ENCODE measurements at places on chromosomes 7 and 10.
A peak's percentile ranks its signal among the peaks of the same experiment; 100 is the strongest.

GRCh38 chr10:94416896-94417295 lies 14.6 kb downstream of the TBC1D12 start:
- no peak for DNase-seq

DNA sequence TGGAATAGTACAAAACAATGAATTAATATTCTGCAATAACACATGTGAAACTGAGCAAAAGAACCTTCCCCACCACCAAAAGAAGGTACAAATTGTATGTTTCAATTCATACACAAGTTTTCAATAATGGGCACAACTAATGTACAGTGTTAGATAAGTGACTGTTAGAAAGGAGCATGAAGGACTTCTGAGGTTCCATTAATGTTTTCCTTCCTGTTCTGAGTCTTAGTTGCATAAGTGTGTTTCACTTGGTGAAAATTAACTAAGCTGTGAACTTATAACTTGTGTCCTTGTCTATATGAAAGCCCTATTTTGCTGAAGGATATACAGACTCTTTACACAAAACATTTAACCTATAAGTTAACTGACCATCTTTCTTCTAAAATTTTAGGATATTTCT lies 8.2 kb downstream of the GSAP start:
- no peak for DNase-seq

GRCh38 chr7:37683246-37684120 lies at the start of gene GPR141:
TSS of gene GPR141 (plus strand) at chr7:37683766. CDS start at chr7:37740394, 56,628 bp downstream.
- peak; percentile 19 for DNase-seq

GRCh38 chr7:91942312-91942711 lies 1.6 kb downstream of the AKAP9 start:
- no peak for DNase-seq

GRCh38 chr7:33157311-33157710 lies 27.9 kb downstream of the BBS9 start:
- DNase-seq: no peak

DNA sequence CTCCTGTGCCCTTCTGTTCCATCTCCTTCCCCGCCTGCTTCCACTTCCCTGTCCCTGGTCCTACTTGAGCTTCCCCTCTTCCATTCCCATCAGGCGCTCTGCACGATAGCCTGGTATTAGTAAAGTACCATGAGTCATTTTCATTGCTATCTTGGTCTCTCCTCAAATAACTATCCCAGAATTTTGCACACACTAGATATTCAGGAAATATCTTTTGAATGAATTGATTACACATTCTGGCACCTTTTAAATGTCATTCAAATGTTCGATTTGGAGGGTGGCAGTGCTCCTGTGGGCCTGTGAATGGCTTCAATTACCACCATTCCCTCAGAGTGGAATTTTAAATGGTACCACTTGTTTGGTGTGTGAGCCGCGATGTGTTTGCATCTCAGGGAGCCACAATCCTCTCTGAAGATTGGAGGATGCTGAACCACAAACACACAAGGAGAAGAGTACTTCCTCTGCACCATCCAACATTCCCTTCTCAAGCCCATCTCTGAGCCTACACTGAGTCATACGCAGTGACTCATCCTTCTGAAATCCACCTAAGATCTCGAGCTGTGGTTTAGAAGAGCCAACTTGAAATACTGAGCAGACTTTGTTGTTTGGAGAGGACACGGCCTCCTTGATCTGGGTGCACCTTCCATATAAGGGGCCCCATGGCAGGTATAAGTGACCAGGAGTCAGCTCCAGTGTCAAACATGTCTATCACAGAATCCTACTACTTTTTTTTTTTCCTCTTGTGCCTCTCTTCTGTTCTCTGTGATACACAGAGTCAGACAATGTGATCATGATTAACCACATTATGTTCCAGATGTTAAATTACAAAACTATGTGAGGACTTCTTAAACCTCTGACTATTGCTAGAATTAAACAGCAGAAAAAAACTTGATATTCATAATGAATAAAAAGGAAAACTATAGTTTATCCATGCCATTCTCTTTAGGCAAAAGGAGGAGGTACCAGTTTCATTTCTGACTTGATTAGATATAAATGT lies 81.9 kb downstream of the BMPER start:
- DNase-seq: no peak

DNA sequence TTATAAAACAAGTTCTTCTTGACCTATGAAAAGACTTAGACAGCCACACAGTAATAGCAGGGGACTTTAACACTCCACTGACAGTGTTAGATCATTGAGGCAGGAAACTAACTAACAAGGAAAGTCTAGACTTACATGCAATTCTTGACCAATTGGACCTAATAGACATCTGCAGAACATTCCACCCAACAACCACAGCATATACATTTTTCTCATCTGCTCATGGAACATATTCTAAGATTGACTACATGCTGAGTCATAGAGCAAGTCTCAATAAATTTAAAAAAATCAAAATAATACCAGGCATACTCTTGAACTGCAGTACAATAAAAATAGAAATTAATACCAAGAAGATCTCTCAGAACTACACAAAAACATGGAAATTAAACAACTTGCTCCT lies 219.5 kb upstream of the HPS1 start:
- no peak for DNase-seq

- DNase-seq: no peak
These were observed 23.4 kb upstream of the GRB10 start for GRCh38 chr7:50806143-50806542.

DNA sequence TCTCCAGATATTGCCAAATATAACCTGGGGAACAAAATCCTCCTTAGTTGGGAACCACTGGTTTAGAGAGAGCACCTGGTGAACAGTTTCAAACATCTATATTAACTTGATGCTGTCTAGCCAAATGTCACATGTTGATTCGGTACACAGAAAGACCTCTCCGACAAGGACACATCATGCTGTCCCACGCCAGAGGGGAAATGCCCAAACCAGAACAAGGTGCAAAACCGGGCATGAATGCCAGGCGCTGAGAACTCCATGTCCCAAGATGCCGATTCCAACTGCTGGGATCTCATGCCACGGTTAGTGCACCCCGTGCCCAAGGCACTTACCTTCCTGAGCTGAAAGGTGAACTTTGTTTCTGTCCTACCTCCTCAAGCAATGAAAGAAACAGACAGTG lies 100.8 kb downstream of the SFMBT2 start:
- no peak for DNase-seq

GRCh38 chr7:82904871-82905270 lies 257.8 kb downstream of the PCLO start:
- no peak for DNase-seq

GRCh38 chr7:48389977-48390376 lies 218.7 kb downstream of the ABCA13 start:
- DNase-seq: no peak

DNA sequence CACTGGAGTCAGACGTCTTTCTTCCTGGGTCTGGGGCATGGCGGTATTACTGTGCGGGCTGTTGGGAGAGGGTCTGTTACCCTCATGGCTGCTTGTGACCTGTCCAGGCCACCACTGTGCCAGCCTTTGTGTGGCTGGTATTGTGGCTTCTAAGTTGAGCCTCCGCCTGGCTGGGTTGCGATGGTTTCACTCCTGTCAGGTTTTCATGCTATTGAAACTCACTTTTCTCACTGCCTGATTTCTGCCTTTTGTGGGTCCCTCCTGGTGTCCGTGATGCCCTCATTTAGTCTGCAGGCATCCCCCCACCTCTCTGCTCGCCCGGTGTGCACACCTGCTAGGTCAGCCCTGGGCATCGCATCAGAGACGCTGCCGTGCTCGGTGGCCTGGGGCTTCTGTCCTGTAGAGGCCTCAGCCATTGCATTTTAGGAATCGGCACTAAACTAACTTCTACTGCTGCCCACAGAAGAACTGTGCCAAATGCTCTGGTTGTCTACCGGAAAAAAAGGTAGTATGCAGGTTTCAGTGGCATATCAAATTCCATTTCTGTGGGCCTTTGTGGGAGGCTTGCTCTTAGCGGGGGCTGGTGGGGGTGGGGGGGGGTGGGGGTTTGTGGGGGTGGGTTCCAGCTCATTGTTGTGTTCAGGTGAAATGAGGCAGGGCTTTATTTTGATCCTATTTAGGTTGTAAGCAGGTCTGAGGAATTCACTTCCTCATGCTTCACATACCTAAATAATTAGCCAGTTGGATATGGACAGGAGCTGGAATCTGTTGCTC lies 64.3 kb downstream of the MGMT start:
- DNase-seq: no peak

DNA sequence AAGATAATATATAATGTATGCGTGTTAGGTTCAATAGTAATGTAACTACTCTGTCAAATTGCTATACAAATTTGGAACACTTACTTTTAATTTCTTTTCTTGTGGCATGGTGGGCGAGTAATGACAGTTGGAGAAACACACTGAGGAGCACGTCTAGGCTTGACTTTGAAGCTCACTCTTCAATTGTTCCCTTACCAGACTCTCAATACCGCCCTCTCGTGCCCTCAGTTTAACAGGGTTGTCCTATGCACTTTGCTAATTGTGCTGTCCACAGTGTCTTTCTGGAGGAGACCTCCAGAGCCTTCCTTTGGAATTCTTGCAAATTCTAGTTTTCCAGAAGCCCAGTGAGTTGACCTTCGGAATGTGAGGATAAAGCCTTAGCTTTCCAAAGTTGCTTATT lies 107.2 kb upstream of the RELN start:
- DNase-seq: no peak

DNA sequence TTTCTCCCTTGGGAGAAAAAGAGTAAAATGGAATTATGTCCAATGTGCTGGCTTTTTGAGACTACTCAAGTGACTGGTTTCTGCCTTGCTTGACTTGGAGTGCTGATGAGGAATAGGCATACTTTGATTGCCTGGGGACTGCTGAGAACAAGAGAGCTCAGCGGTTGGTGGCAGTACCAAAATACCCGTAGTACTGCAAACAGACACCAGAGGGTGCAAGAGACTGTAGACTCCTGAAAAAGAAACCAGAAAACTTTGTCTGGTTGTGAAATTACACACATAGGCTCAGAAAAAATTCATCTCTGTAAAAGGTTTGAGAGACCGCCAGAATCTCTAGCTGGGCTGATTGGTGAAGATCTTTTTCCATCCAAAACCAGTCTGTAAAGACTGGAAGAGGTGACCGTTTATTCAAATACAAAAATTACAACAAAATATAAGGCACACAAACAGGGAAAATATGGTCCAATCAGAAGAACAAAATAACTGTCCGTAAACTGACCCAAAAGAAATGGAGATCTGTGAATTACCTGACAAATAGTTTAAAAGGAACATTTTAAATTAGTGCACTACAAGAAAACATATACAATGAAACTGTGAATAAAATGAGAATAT lies 18.5 kb downstream of the BICC1 start:
- peak; percentile 2 for DNase-seq

- DNase-seq: no peak
These were observed 11.5 kb upstream of the AKR1B10 start for GRCh38 chr7:134515569-134516468.

- no peak for DNase-seq
These were observed 19.0 kb upstream of the COL1A2 start for GRCh38 chr7:94375691-94376090.

DNA sequence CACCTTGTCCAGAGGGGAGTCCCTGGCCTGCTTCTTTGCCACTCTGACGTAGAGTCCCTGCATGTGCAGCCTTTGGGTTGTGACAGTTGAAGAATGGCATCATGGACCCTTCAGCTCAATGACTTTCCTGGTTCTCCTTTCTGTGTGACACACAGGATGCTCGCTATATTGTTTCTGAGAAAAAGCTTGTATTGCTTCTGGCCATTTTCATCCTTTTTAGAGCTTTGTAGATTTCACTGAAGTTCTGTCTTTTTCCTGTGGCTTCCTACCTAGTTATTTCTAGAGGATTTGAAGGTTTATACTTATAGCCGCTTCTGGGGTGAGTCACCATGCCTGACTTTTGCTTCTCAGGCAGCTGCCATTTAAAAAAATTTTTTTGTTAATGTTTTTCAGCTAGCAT lies 27.0 kb downstream of the SND1 start:
- no peak for DNase-seq

GRCh38 chr7:6279341-6279740 lies 6.9 kb upstream of the CYTH3 start:
- no peak for DNase-seq

DNA sequence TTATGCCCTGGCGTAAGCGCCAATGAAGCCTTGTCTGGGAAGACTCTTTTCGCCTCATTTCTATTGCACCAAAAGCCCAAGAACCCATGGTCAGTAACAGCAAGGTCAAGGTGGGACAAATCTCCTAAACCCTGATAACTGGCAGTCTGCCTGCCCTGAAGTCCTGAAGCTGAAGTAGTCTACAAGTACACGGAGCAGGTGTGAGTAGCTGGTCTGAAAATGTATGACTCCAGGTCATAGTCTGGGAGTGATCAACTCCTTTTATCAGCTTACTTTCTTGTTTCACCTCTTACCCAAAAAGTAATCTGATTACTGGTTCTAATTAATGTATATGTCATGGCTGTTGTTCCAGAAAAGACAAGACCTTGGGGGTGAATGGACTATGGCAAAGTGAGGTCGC lies 107.3 kb upstream of the EFCAB10 start:
- no peak for DNase-seq

GRCh38 chr7:105691680-105692564 lies 110.6 kb upstream of the EFCAB10 start:
- peak; percentile 30 for DNase-seq

- DNase-seq: no peak
These were observed 16.2 kb downstream of the ATG9B start for GRCh38 chr7:151008143-151008510.

DNA sequence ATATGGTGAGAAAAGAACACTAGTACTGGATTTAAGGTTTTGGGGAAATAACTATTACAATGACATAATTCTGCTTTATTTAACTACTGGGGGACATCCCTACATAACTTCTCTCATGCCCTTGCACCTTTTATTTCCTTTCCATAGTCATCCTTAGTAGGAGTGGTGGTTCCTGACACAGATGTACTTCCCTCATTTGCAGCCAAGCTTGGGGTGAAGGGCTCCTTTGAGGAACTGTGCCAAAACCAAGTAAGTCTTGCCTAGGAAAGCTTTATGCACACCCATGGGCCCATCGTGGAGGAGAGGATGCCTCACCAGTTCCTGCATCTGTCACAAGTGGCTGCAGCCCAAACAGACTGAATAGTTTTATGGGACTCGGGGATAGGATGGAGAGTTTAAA lies 20.6 kb downstream of the ZDHHC6 start:
- DNase-seq: no peak

GRCh38 chr10:49170632-49171325 lies 17.4 kb downstream of the TMEM273 start:
- no peak for DNase-seq

DNA sequence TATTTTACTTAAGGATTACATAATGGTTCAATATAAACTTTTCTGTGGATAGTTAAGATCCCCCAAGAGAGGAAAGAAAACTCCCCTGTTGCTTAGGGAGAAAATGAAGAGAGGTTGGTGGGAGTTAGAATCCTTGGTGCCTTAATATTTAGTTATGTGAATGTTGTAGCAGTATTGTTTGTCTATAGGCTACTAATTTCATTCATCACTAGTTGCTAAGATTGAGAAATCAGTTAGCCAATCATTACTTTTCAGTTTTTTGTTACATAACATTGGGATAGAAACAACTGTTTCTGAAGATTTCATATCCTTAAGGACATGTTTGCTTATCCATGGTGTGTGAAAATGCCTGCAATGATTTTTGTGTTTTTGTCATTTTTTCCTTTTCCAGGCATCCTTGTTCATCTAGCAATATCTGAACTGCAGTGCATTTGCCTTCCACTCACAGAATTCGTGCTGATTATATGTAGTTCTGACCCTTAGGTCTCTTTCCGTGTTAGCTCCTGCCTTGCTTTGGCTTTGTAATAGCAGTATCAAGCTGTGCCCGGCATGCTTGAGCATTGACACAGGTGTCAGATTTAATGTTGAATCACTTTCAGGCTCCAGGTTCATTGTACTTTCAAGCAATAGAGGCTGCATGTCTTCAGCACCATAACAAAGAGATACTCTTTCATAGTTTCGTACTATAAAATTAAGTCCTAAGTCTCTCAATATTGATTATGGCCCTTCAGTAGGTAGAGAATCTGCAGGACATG lies 85.0 kb downstream of the PODXL start:
- no peak for DNase-seq
